ENCODE measurements at places on chromosomes 2 and 18.

DNA sequence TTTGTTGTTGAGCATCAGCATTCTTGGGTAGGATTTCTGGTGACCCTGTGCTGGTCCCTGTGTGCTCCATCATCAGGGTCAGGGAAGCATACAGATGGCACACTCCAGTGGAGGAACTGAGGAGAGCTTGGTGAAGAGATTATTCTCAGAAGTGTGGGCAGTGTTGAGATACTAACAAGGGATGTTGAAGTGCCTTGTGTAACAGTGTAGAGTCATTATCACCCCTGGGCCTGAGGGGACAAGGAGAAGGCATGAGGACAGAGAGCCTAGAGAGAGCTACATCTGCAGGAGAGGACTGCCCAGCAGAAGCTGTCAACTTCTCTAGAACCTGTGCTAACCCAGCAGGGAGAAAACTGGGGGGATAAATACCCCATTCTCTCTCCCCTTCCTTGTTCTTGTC lies 189.0 kb downstream of the PLCL1 start:
- DNase-seq, result no peak

DNA sequence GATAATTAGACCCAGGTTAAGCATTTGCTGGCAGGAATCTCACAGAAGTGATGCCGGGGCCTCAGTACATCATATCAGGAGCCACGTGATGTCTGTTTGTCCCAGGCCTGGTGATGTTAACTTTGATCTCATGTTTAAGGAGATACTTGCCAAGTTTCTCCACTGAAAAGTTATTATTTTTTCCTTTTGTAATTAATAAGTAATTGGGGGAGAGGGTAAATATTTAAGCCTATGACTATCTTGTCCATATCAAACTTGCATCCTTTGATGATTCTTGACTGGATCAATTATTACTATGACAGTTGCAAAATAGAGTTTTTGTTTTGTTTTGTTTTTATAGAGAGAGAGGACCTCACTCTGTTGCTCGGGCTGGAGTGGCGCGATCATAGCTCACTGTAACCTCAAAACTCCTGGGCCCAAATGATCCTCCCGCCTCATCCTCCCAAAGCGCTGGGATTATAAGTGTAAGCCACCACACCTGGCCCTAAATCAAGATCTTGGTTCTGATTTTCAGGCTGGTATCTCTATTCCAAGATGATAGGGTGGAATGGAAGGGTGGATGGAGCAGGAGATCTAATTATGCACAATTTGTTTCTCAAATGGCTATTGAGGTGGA lies 46.4 kb downstream of the SLC4A1AP start:
- DNase-seq, result no peak

DNA sequence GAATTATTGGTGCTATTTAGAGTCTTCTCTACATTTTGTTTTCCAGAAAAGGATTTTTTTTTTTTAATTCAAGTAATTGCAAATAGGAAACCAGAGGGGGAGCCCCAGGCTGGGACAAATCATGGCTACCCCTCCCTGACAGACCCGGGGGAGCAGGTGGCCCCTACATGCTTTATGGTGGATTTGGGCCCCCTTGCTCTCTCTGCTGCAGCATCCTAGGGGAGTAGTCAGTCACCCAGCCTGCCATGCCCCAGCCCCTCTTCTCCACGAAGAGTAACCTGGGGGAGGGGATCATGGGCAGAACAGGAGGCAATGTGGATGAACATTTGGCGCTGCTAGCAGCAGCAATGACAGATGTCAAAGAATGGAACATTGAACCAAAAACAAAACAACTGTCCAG lies 4.6 kb downstream of the C2orf81 start:
- no peak for DNase-seq

DNA sequence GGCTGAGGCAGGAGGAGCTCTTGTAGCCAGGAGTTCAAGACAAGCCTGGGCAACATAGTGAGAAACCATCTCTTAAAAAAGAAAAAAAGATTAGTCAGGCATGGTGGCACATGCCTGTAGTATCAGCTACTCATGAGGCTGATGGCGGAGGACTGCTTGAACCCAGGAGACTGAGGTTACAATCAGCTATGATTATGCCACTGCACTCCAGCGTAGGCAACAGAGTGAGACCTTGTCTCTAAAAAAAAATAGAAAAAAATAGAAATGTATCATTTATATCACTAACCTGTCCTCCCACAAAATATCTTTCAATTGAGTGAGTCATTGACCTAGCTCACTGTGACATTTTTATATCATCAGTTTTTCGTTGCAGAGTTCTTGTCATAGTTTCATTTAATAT lies 152.5 kb downstream of the DTNA start:
- DNase-seq, result no peak

GRCh38 chr2:69087211-69087911 lies 74.4 kb downstream of the ANTXR1 start:
- DNase-seq, result no peak

DNA sequence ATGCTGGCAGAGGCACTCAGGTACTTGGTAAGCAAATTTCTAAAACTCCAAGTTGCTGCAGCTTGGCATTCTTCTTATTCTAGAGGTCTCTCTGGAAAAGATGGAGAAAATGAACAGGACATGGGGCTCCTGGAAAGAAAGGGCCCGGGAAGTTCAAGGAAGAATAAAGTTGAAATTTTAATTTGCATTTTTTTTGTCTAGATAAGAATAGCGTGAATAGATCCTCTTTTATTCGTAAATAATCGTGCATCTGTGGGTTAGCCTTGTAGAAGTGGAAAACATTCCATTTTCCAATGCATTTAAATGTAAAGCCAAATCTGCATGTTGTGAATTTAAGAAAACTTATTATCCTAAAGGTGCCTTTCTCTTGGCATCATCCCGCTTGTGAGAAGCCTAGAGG lies 61.0 kb downstream of the TNFRSF11A start:
- DNase-seq, result no peak

- no peak for DNase-seq
These were observed 1.6 kb downstream of the NUP35 start for GRCh38 chr2:183125659-183126341.

DNA sequence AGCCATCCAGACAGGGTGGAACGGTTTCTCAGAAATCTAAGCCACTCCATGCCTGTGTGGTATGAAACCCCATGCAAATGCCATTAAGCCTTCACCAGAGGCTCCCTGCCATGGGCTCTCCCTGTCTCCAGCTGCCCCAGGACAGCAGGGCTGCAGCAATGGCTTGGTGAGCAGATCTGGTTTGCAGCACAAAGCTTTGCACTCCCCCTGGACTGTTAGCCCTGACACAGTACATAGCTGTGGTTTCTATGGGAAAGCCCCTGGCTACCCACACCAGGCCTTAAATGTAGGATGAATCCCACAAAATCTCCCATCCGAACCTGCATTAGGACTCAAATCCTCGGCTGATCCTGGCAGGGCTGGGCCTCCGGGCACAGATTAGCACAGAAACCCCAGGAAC lies 291.6 kb downstream of the TNS1 start:
- DNase-seq, result no peak

GRCh38 chr2:176132205-176133171 lies 3.0 kb downstream of the HOXD8 start:
- no peak for DNase-seq

DNA sequence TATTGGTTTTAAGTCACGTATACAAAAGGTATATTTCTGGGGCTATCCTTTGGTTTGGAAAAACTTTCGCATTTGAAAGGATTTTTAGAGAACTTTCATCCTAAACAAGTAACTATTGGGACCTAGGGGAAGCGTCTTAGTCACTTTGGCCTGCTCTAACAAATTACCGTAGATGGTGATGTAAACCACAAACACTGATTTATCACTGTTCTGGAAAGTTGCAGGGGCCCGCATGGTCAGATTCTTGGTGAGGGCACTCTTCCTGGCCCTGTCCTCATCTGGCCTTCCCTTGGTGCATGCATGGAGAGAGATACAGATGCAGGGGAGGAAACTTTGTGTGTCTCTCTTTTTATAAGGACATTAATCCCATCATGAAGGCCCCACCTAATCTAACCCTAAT lies 49.1 kb upstream of the ANKRD62 start:
- DNase-seq, result no peak

DNA sequence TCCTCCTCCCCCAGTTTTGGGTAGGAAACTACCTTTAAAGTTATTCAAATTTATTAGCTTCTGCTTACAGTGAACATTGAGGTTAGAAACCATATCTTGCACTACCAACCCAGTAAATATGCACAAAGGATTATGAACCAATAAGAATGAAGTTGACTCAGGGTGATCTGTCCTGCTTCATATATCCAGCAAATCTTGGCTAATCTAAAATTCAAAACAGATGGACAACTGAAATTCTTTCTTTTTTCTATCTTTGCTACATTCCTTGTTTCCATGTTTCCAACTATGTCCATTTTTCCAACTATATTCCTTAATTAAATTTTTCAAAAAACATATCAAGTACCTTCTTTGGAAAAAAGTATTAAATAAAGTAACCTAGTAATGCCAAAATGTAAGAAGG lies 149.3 kb downstream of the FAM124B start:
- DNase-seq, result no peak

- DNase-seq, result peak; percentile 78
These were observed 15.6 kb upstream of the ASAP2 start for GRCh38 chr2:9191041-9191481.

- DNase-seq, result no peak
These were observed 6.3 kb downstream of the SDC1 start for GRCh38 chr2:20218331-20219320.

DNA sequence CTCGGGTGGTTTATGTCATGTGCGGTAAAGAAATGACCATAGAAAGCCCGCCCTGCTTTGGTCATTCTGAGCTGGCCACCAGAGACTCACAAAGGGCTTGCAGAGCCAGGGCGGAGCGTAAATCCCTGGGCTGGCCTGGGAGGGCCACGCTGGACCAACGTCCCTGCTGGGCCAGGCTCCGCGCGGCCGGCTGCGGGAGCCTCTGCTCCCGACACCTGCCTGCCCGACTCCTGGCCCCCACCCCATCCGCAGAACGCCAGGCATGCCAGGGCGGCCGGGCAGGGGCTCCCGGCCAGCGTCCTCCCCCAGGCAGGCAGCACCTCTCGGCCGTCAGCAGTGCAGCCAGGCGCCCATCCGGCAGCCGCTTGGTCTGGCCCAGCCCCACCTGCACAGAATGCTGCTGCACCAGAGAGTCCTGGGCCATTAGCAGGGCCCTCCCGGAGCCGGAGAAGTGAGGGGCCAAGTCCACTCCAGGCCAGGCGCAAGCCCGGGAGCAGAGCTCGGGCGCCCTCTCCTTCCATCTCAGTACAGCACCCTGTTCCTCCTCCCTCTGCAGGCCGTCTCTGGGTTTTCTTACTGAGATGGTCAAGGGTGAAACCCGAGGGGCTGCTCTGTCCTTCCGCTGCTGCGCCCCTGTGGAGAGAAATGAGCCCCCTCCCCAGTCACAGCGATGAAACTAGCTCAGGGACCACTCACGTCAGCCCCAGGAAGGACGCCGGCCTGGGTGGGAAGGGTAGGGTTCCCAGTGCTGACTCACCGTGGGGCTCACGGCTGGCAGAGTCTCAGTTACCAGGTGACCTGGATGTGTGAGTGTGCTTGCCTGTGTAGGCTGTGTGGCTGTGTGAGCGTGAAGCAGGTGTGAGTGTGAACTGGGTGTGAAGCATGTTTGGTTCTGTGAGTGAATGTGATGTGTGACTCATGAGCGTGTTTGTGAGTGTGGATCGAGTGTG lies 83.3 kb downstream of the PTGR3 start:
- no peak for DNase-seq

DNA sequence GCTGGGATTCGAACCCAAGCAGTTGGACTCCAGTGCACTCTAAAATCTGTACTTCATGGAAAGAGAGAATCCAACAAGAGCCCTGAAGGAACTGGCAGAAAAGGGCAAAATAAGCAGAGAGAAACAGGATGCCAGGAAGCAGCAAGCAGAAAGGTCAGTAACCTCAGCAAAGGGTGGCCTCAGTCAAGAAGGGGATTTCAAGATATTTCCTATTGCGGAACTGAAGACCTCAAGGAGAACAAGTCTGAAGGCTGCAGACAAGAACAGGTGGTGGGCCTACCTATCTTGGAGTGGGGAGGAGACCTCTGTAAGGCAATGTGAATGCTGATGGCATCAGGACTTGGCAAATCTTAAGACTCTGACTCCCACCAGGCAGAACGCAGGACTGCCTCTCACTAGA lies 20.1 kb upstream of the MREG start:
- DNase-seq, result no peak

GRCh38 chr2:183950673-183951072 lies 647.7 kb upstream of the ZNF804A start:
- DNase-seq, result no peak

- no peak for DNase-seq
These were observed 678.9 kb upstream of the FANCL start for GRCh38 chr2:58920001-58920400.

- DNase-seq, result no peak
These were observed 85.6 kb downstream of the DDX1 start for GRCh38 chr2:15677141-15677843.

DNA sequence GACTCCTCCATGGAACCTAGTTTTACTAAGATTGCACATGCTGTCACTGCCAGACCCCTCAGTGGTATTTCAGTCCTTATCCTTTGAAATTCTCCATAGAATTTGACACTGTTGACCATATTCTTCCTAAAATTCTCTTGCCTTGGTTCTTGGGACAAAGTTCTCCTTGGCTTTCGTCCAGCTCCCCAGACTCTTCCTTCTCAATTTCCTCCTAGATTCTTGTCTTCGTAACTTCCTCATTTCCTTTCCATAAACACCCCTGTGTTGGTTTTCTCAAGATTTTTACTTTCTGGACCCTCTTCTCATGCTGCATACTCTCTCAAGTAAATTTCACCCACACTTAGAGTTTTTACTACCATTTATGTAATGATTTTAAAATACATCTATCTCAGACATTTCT lies 96.6 kb upstream of the TWSG1 start:
- peak; percentile 8 for DNase-seq

GRCh38 chr2:65329525-65329924 lies 101.9 kb downstream of the ACTR2 start:
- DNase-seq, result no peak

GRCh38 chr2:176147800-176148496 lies 3.4 kb upstream of the HOXD4 start:
- no peak for DNase-seq

- no peak for DNase-seq
These were observed 82.0 kb downstream of the FHOD3 start for GRCh38 chr18:36379435-36379984.

- DNase-seq, result no peak
These were observed 286.2 kb upstream of the ACVR2A start for GRCh38 chr2:147558620-147559019.

GRCh38 chr2:23505218-23505983 lies 120.4 kb downstream of the KLHL29 start:
- no peak for DNase-seq

GRCh38 chr2:157784169-157784822 lies 91.8 kb downstream of the ACVR1 start:
- DNase-seq, result peak; percentile 48

- DNase-seq, result no peak
These were observed 11.6 kb upstream of the TAF1B start for GRCh38 chr2:9831670-9832069.

GRCh38 chr18:48838921-48839818 lies 111.6 kb downstream of the SMAD7 start:
- no peak for DNase-seq

DNA sequence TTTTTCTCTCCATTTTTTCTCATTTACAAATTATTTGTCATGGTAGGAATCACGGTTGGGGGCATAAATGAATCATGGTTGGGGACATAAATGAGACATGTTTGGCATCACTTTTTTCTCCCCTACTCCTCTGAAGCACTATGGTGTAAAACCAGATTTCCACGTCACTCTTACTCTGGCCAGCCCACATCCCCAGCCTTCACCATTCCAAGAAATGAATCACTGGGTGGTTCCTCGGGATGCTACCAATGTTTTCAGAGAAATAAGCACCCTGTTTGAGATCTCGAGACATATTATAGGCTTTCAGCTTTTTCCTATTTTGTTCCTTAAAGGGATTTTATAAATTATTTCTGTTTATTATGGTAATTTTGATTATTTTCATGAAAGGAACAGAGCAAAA lies 155.0 kb upstream of the SLC8A1 start:
- DNase-seq, result no peak

- DNase-seq, result no peak
These were observed 8.3 kb upstream of the IL1RN start for GRCh38 chr2:113119111-113119510.
